SJCRH30 (cell line): ENCODE measurements at places on chromosomes 5 and 9.

DNA sequence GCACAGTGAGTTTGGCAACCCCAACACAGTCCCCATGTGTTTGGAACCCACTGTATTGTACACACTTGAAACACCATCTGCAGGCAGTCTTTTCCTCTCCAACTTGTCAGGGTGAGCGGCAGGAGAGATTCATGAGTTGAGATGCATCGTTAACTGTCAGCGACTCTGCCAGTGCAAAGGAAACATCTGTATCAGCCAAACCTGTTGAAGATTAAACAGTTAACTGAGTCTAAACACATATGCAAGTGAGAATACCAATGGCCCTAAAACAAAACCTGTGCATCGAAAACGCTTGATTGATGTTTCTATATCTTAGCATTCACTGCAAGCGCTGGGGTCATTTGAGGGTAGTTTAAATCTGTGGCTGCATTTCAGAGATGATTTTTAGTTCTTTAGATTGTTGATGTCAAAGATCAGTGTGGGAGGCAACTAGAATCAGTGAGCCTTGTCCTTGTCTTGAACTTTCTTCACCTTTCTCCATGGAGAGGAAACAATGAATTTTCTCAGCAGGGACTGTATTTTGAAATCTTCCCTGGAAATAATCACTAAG is 41.3 kb upstream of the PAM start:
- H3K27ac ChIP-seq: no peak overlapping the region
- no peak overlapping the region for H3K4me3 ChIP-seq
- no peak for DNase-seq
- H3K27me3 ChIP-seq: no peaks in the 10 kb centered on the region

DNA sequence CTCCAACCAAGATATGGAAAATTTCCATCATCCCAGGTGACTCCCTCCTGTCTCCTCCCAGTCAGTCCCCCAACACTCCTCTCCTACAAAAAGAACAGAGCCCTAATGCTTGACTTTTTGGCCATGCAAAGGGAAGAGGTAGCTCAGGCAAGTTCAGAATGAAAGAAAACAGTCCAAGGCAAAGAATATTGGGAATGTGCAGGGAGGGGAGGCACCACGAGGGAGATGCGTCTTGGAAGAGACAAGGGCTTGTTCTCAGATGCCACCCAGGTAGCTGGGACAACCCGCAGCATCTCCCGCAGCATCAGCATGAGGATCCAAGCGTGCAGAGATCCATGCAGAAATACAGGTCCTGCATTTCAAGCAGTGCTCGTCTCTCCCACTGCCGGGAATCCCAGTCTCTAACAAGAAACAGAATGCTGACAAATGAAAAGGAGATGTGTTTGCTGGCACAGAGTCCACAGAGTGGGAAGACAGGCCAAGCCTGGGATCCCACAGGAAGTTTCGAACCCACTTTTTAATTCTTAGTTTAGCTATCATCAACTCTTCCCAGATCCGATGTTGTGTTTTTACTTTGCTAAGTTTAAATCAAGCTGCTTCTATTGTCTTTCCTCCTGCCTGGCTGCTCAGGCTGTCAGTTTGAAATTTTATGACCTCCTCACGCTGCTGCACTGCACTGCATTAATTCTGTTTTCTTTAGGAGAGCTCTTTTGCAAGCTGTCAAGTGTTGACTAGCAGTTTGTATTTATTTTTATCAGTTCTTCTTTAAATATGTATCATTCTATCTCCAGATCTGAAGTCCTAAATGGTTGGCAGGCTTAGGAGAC is 86.8 kb upstream of the OSMR start:
- no peaks in the 10 kb centered on the region for H3K36me3 ChIP-seq
- H3K4me3 ChIP-seq: no peak overlapping the region
- H3K27ac ChIP-seq: no peak overlapping the region

- H3K4me1 ChIP-seq: peaks cover 18% of the 10 kb centered on the region
- H3K27me3 ChIP-seq: no peaks in the 10 kb centered on the region
- no peaks in the 10 kb centered on the region for H3K36me3 ChIP-seq
- no peak overlapping the region for H3K4me3 ChIP-seq
- no peak overlapping the region for H3K27ac ChIP-seq
Observed at GRCh38 chr5:149898811-149899210, 45.8 kb downstream of the PDE6A start.

DNA sequence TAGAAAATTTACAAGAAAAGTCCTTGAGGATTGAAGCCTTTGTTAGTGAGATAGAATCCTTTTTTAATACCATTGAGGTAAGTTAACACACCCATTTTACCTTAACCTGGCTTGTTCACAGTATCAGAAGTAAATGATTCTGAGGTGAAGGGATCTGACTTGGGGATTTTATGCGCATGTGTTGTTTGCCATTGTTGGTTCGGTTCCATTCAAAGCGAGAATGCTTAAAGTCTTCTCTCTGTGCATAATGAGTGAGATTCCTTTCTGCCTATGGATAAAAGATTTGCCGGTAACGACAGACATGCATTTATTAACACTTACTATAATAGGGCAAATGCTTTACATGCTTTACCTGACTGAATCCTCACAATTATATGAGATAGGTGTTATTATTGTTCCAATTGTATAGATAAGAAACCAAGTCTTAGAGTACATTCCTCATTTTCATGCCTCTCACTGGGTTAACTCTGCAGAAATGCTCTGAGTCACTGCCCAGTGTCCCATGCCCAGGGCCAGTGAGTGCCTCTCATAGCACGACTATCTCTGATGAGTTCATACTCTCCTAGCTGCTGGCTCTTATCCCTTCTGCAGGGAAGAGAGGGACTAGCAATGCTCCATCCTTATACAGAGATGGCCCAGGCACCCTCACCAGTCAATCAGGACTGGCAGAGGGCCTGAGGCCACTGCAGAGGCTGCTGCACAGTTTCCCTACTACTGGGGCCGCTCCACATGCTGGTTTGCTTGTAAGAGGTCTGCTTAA is 54.4 kb downstream of the CMYA5 start:
- no peak overlapping the region for H3K27ac ChIP-seq
- H3K4me1 ChIP-seq: no peaks in the 10 kb centered on the region
- H3K36me3 ChIP-seq: no peaks in the 10 kb centered on the region
- DNase-seq: no peak
- H3K27me3 ChIP-seq: no peaks in the 10 kb centered on the region; the same call in 1 of the 2 replicates
- H3K4me3 ChIP-seq: no peak overlapping the region

DNA sequence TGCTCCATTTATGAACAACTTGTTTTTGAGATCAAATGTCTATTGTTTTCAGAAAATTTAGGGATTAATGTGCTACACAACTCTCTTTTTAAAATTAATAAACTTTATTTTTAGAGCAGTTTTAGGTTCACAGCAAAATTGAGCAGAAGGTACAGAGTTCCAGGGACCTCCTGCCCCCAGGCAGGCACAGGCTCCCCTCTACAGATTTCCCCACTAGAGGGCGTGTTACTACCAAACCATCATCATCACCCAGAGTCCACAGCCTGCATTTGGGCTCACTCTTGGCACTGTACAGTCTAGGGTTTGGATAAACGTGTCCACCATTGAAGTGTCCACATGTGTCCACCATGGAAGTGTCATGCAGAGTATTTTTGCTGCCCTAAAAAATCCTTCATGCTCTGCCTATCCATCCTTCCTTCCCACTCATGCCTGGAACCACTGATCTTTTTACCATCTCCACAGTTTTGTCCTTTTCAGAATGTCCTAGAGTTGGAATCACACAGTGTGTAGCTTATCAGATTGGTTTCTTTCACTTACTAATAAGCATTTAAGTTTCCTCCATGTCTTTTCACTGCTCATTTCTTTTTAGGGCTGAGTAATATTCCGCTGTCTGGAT is 61.7 kb downstream of the MRPL36 start:
- H3K4me3 ChIP-seq: no peak overlapping the region
- H3K4me1 ChIP-seq: no peaks in the 10 kb centered on the region
- DNase-seq: peak; percentile 53
- no peaks in the 10 kb centered on the region for H3K27me3 ChIP-seq

DNA sequence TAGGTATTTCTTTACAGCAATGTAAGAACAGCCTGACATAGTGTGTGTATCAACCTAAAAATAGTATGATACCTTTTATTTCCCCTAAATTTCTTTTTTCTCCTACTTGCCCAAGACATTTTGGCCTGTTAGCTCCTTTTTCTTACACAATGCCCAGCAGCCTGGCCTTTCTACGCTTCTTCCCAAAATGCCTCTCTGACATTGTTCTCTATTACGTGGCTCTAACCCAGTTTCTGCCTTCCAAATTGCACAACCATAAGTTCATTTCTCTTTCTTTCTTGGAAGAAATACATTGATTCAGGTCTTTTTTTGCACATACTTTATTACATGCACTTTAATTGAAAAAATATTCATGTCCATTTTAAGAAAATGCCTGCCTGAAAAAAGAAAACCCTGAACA is 408.2 kb downstream of the PRR16 start:
- H3K27me3 ChIP-seq: no peaks in the 10 kb centered on the region
- H3K4me3 ChIP-seq: no peak overlapping the region
- no peak overlapping the region for H3K27ac ChIP-seq
- DNase-seq: no peak
- H3K36me3 ChIP-seq: no peaks in the 10 kb centered on the region

DNA sequence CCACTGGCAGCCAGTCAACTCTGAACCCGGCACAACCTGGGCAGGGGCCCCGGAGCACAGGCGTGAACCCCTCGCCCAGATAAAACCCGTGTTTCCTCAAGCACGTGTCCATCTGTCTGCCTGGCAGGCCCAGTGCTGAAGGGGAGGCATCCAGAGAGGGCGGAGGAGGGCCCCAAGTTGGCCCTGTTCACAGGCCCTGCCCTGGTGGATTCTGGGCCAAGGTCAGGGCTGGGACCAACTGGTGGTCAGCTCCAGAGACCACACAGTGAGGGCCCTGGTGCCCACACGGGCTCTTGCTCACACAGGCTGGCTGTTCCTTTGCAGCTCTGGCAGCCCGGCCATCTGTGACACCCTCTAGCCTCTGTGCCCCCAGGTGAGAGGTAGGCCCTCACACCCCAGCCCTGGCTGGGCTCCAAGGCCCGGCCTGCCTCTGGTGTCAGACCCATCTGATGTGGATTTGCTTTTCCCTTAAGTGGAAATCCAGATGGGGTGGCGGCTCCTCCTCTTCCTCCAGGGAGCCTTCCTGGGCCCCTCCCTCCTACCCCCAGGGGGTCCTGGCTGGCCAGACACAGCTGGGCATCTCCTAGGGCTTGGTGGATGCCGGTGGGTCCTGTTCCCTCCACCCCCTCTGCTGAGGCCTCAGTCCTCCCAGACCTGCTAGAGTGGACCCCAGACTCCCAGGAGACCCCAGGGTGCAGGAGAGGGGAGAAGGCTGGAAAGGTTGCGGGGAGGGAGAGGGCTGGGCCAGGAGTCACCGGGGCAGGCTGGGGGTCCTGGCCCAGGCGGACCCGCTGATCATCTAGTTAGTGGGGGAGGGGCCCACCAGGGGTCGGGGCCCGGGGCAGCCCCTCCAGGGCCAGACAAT is 525 bp upstream of the STPG3 start:
- DNase-seq: no peak
- peaks cover 18% of the 10 kb centered on the region for H3K27me3 ChIP-seq
- peaks cover 11% of the 10 kb centered on the region for H3K4me1 ChIP-seq
- no peaks in the 10 kb centered on the region for H3K36me3 ChIP-seq
- H3K4me3 ChIP-seq: no peak overlapping the region
- H3K27ac ChIP-seq: no peak overlapping the region

GRCh38 chr5:139911425-139912120 is 116.0 kb downstream of the PSD2 start:
- H3K4me1 ChIP-seq: no peaks in the 10 kb centered on the region
- H3K27ac ChIP-seq: no peak overlapping the region
- no peaks in the 10 kb centered on the region; the same call in 1 of the 2 replicates for H3K27me3 ChIP-seq
- no peaks in the 10 kb centered on the region for H3K36me3 ChIP-seq

GRCh38 chr5:173866858-173867679 is 21.1 kb upstream of the CPEB4 start:
- no peak overlapping the region for H3K4me3 ChIP-seq
- no peak overlapping the region for H3K27ac ChIP-seq
- no peaks in the 10 kb centered on the region for H3K27me3 ChIP-seq
- no peak for DNase-seq
- no peaks in the 10 kb centered on the region for H3K36me3 ChIP-seq

GRCh38 chr5:126540631-126541030 is 54.4 kb downstream of the ALDH7A1 start:
- no peaks in the 10 kb centered on the region for H3K27me3 ChIP-seq
- H3K27ac ChIP-seq: no peak overlapping the region
- H3K4me3 ChIP-seq: no peak overlapping the region
- H3K36me3 ChIP-seq: peaks cover 5% of the 10 kb centered on the region; the same call in 1 of the 2 replicates
- H3K4me1 ChIP-seq: peaks cover 2% of the 10 kb centered on the region; the same call in 1 of the 2 replicates

- no peaks in the 10 kb centered on the region for H3K36me3 ChIP-seq
- peak overlapping the region; percentile 72 for H3K27ac ChIP-seq
- H3K27me3 ChIP-seq: no peaks in the 10 kb centered on the region
- DNase-seq: no peak
- no peak overlapping the region for H3K4me3 ChIP-seq
Observed at GRCh38 chr9:113623851-113624485, 160.4 kb downstream of the RGS3 start.

DNA sequence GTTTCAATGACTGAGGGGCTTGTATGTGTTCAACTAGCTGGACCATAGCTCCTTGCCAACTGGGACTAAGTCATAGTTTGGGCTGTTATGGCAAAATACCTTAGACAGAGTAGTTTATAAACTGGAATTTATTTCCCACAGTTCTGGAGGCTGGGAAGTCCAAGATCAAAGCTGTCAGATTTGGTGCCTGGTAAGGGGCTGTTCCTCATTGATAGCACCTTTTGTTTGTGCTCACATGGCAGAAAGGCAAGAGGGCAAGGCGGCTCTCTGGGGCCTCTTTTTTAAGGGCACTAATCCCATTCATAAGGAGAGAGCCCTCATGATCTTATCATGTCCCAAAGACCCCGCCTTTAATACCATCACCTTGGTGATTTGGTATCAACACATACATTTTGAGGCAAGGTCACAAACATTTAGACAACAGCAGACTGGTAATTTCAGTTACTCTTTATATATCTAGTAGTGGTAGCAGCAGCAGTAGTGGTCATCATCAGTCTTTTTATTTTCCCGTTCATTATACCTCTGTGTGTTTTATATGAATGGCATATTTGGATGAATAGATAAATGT is 477.0 kb downstream of the CCDC171 start:
- H3K4me1 ChIP-seq: peaks cover 24% of the 10 kb centered on the region
- no peaks in the 10 kb centered on the region for H3K27me3 ChIP-seq
- H3K4me3 ChIP-seq: no peak overlapping the region
- H3K36me3 ChIP-seq: no peaks in the 10 kb centered on the region
- peak overlapping the region; percentile 57 for H3K27ac ChIP-seq

- no peaks in the 10 kb centered on the region for H3K36me3 ChIP-seq
- H3K4me3 ChIP-seq: no peak overlapping the region
- no peak overlapping the region for H3K27ac ChIP-seq
- H3K4me1 ChIP-seq: no peaks in the 10 kb centered on the region
- H3K27me3 ChIP-seq: peaks cover 20% of the 10 kb centered on the region
Observed at GRCh38 chr5:176788941-176789872, 21.2 kb upstream of the UNC5A start.

DNA sequence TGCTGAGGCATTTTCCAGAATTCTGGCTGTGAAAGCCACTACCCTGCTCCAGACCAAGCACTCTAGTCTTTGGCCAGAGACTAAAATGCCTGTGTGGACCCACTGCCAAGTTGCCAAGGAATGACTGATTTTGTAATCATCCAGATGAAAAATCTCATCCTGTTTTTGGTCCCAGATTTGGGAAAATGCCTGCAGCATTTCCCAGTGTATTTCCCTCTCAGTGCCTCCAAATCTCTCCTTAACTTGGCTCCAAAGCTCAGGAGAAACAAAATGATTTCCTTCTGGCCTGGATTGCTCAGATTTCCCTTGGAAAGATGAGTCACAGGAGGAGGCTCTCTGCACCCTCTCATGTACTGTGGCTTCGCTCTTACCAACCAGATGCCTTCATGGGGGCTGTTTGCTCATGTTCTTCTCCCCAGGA is 335.2 kb upstream of the TARS1 start:
- no peak overlapping the region for H3K27ac ChIP-seq
- H3K27me3 ChIP-seq: no peaks in the 10 kb centered on the region
- no peak overlapping the region for H3K4me3 ChIP-seq
- H3K4me1 ChIP-seq: no peaks in the 10 kb centered on the region
- no peaks in the 10 kb centered on the region for H3K36me3 ChIP-seq
